ENCODE measurements at places on chromosomes 16 and 17.
A peak's percentile ranks its signal among the peaks of the same experiment; 100 is the strongest.

DNA sequence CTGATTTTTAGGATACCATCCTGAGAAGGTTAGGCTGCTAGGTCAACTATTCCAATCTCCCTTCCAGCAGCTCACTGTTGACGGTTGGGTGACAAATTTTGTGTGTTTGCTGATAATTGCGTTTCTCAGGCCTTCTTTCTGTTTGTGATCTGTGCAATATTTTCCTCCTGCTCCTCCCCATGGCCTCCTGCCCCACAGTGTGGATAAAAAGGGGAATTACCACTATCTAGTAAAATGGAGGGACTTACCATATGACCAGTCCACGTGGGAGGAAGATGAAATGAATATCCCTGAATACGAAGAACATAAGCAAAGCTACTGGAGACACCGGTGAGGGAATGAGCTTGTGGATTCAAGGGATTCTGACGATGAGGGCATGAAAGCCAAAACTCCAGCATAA is 9.2 kb downstream of the CHD3 start:
- DNase-seq, result no peak

GRCh38 chr16:14109782-14110727 is 38.9 kb downstream of the MRTFB start:
- no peak for DNase-seq

GRCh38 chr16:85943711-85944110 is 44.7 kb downstream of the IRF8 start:
- DNase-seq, result no peak

DNA sequence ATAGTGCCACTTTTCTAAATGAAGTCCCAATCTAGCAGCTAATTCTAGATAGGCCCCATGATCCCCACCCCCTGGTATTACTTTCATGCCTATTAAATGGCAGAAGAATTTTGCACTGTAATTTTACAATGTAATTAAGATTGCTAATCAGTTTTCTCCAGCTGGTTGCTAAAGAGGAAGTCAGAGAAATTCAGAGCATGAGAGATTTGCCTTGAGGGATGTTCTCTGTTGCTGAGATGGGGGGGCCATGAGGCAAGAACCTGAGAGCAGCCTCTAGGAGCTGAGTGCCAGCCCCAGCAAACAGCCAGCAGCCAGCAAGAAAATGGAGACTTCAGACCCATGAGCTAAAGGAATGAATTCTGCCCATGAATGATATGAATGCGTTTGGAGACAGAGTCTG is 38.9 kb downstream of the SHCBP1 start:
- DNase-seq, result no peak

- no peak for DNase-seq
These were observed 74.1 kb upstream of the NKD1 start for GRCh38 chr16:50474138-50474537.

GRCh38 chr17:78357672-78358537 is 2.0 kb downstream of the SOCS3 start:
- no peak for DNase-seq

DNA sequence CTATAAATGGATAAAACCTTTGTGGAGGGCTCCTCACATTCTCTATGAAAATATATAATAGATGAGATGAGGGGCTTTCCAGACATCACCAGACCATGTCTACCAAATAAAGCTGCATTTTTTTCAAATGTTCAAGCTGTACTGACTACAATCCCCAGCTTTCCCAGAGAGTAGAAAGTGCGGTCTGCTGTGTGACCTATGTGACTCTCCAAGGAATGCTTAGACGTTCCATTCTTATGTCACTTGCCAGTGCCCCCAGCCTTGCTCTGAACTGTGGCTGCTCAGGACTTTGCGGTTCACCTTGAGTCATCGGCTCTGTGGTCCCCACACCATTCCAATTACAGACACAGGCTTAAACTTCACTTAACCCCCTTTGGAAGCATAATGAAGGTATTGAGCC is 47.8 kb upstream of the SCNN1B start:
- DNase-seq, result no peak

- DNase-seq, result no peak
These were observed at the start of gene ABCC3 for GRCh38 chr17:50634224-50634914. TSS of gene ABCC3 (plus strand) at chr17:50634881. CDS start at chr17:50634937, 56 bp downstream.

DNA sequence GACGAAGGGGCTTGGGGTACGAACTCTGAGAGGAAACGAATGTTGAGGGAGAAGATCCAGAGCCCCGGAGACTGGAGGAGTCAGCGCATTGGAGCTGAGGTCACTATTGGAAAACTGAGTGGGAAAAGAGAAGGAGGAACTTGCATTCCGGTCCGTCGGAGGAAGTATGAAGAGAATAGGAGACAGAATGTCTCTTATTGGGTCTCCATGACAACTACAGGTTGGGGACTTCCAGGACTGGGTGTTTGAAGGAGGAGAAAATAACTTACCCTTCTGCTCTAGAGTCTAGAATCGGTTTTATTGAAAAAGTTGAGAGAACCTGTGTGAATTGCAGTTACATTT is 537 bp downstream of the GOSR1 start:
- DNase-seq, result no peak

- DNase-seq, result no peak
These were observed 17.1 kb downstream of the ZNF213 start for GRCh38 chr16:3152027-3152276.

GRCh38 chr17:752620-753219 is 656 bp upstream of the GEMIN4 start:
- DNase-seq, result no peak

DNA sequence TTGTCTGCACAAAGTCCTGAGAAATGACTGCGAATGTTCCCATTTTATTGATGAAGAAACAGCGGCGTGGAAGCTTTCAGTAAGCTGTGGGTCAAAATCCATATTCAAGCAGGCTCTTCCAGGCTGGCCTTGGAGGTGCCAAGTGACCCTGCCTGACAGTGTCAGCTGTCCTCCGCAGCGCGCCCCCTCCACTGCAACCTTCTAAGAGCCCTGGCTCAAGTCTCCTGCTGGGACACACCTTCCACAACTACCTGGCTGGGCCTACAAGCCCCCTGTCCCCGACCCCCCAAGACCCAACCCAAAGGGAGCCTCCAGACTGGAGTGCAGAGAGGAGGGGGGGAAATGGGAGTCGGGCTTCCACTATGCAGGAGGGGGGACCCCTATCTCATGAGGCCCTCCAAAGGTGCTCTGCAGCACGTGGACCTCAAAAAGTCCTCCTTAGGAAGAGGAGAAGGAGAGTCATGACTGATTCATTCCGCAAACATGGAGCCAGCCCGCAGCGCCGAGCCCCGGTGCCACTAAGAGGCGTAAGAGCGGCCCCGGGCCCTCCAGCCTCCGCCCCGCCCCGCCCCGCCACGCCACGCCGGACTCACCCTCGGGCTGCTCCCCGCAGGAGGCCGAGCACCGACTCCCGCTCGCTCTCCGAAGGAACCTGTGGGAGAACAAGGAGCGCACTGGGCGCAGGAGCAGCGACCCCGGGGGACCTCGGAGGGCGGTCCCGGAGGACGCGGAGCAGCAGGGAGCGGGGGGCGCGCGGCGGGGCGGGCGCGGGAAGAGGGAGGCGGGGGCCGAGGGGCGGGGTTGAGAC is 574 bp downstream of the MPP3 start:
- DNase-seq, result no peak

- no peak for DNase-seq
These were observed 448 bp downstream of the STAT5B start for GRCh38 chr17:42275527-42276358.

- DNase-seq, result peak; percentile 26
These were observed 9.7 kb upstream of the ARL2BP start for GRCh38 chr16:57235128-57236021.

DNA sequence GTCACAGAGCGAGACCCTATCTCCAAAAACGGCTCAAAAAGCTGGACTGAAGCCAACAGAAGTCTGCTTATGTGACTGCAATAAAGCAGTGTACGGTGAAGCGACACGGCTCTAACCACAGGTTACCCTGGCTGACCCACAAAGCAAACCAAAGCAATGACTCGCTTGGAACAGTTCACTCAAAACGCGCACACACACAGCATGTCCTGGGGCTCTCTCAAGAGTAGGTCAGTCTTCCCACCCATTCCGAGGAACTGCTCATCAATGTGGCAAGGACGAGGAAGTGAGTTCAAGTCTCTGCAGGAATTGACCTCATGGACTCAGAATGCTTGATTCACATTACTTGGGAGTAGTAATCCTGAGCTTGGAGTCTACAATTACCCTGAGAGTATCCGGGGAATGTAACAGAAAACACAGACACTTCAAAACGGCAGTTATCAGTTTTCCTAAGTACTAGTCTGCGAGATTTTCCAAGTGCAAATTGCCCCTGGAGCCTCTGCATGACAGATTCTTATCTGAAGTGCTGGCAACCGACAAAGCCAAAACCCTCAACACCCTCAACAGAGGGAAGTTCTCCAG is 25.4 kb downstream of the PELP1 start:
- no peak for DNase-seq

DNA sequence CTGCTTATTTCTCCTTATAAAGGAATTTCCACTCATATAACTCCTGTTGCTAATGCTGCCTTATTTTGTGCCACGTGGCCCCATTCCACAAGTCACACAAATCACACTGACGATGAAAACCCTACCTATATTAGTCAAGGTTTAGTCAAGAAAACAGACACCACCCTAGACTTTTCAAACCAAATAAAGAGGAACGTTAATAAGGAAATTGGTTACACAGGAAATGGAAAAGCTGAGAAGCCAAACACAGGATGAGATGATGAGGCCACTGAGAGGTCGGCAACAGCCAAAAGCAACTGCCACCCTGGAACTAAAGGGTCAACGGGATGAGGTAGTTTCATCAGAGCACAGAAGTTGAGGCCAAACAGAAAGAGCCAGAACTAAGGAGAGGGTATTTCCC is 47.3 kb upstream of the ALOX12 start:
- no peak for DNase-seq

DNA sequence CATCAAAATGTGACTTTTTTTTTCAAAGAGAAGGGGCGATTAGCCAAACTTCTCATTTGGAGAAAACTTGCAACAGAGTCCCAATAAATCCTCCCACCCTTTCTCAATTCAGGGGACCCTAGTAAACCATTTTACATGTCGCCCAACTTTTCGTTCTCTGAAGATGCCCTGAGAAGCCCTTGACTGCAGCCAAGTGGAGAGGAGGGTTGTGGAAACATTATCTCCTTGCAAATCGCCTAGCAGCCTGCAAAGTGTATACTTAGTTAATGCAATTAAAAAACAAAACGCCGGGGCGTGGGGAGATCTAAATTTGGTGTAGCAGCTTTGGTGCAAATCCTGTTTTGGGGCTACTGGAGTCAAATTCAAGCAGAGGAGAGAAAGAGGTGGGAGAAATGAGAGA is 1.2 kb upstream of the SHISA9 start:
- DNase-seq, result no peak

DNA sequence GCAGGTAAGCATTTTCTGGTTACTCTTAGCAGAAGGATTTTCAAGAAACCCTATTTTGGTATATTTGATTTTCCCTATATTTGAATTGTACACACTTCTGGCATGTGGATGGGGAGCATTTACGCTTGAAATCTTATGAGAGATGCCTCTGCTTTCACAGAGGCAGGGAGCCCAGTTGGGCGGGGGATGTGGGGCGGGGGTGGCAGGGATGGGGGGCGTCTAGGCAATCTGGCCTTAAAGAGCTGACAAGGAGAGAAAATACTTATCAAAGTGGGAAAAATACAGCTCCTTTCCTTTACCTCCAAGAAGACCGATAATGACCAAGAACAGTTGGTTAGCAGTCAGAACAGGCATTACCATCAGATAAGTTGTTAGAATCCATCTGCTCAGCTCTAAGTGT is 79.1 kb upstream of the NUDT7 start:
- DNase-seq, result no peak

DNA sequence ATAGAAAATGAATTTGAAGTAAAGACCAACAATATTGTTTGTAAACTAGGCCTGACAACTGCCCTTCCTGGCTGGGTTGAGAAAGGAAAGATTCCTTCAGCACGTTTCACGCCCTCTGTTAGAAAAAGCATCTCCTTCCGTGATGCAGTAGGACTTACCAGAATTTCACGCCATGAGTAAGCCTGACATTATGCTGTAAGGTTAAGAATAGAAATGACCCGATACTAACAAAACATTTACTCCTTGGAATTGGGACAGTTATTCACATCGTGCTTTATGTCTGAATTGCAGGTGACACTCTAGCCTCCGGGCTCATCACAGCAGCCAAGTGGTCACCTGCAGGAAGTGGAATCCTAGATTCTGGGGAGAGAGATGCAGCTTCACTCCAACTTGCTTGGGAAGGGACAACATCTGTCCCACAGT is 17.5 kb downstream of the MARCHF10 start:
- no peak for DNase-seq

- DNase-seq, result no peak
These were observed 7.9 kb downstream of the ENGASE start for GRCh38 chr17:79082311-79083190.

GRCh38 chr16:75203667-75204409 is 3.1 kb downstream of the CTRB2 start:
- no peak for DNase-seq

DNA sequence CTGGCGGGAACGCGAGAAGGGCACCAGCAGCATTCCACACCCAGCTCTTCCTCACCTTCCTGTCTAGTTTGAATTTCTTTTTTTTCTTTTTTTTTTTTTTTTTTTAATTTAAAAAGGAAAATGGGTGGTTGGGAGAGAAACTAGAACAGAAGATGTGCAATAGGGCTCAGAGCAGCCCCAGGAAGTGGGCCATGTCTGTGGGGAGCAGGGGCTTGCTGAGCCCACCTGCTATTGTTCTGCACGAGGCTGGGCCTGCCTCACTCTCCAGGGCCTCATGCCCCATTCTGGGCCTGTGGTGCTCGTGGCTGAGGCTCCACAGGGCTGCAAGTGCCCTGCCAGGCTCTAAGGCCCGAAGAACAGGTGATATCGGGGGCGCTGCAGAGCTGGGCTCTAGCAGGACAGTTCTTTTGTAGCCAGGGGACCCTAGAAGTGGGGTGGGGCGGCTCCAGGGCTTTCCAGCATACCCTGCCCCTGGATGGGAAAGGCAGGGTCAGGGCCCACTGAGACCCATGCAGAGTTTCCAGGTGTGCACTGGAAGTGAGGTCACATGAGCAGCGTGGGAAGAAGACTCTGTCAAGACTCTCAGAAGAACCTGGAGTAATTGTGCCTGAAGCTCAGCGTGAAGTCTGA is 12.4 kb downstream of the MRPL27 start:
- DNase-seq, result no peak

All from NCI-H2081 treated with DMSO at 0.1 percent for 48 hours (cell line).